ENCODE measurements at places on chromosomes 11 and 22.

DNA sequence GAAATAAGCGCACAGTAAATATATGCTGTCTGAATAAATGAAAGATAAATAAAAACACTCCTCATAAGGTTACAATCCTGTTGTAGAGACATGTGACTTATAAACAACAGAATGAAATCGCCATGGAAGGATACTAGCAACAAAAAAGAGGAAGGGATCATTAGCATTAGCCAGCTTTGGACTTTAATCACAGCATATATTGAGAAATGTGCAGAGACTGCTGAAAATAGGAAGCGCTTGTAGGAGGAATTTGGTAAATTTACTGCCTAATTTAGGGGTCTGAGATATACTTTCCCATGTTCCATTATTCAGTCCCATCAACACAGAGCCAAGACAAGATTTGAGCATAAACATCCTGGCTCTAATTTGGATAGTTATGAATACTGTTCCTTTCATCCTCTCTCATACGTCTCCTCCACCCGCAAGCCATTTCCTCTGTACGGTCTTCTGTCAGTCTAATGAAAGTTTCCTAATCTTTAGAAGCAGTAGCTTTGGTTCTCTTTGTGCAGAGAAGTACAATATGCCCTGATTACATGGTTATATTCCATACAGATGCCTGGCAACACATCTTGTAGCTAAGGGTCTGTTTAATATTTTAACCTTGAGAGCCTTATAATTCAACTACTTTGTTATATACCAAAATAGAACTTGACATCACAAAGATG is 37.1 kb upstream of the AKIP1 start:
- DNase-seq = no peak

- DNase-seq = peak; percentile 63
Measured at GRCh38 chr11:60887556-60887955, 18.8 kb downstream of the PRPF19 start.

DNA sequence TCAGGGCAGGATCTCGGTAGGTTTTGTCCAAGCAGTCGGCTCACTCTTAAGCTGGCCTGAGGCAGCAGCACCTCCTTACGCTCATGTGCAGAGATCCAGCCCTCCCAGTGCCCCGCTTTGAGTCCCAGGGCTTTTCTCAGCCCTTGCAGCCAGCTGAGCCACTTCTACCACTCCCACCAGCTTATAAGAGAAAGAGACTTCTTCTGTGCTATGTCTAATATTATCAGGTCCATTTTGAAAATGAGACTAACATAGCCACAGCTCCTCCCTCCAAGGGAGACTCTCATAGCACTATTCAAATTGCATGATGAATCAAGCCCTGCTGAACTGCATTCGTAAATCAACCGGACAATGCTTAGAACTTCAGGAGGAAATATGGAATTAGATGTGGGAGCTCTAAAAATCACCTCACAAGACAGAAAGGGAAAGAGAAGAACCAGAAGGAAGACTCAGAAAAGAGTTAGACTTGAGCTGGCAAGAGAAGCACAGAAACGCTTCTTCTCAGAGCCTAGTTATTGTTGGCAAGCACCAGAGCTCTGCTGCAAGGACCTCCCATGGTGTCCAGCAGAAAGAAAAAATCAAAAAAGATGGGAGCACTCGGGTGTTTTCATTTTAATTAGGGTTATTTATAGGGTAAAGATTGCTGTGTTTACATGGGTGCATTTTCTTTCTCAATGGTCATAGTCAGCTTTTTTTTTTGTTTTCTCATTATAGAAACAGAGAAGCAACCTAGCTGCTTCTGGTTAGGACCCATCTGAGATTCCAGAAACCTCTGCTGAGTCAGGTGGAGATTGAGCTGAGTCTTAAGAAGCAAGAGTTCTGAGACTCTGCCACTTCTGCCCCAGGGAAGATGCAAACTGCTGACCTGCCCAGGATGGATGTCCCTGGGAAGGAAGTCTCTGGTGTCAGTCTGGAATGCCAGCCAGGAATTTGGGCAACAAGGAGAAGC is 181.4 kb downstream of the ETS1 start:
- no peak for DNase-seq

- DNase-seq = no peak
Measured at GRCh38 chr22:49629586-49630447, 197.9 kb downstream of the BRD1 start.

DNA sequence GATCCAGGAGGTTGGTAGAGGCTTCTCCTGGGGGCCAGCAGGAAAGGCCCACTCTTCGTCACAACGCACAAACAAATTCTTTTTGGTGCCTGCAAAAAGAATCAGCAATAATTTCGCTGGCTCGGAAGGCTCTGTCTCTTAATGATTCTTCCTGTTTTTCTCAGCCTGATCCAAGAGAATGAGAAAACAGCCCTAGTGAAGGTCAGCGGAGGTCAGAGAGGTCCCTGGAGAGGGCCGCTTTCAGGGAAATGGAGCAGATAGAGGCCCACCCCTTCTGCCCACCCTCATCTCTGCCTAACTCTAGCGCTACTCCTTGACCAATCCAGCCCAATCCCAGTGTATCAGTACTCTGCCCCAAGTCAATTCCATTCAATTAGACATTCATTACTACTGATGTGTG is 19.2 kb downstream of the LRRC55 start:
- no peak for DNase-seq

GRCh38 chr22:47123827-47124442 is 361.5 kb downstream of the TBC1D22A start:
- DNase-seq = no peak

Measured in SK-N-SH (cell line).